Activated T-helper 17 cell treated with anti-CD3 and anti-CD28 coated beads, Interleukin-2, amount 50 U/mL, for 72 hours (primary cell): ENCODE measurements at places on chromosomes 6 and 20. TPM values are rescaled to one million over a fixed set of nuclear protein-coding genes. Genes with fewer than 3 reads are reported as not detected.

Gene SLC17A1
- total RNA-seq = not detected

- no peak for ATAC-seq
Measured at GRCh38 chr6:133855276-133855990, 33.5 kb upstream of the TCF21 start.

GRCh38 chr20:36775826-36776225 is 2.3 kb upstream of the DSN1 start:
- no peak for ATAC-seq

Gene DCDC2
- total RNA-seq = not detected

DNA sequence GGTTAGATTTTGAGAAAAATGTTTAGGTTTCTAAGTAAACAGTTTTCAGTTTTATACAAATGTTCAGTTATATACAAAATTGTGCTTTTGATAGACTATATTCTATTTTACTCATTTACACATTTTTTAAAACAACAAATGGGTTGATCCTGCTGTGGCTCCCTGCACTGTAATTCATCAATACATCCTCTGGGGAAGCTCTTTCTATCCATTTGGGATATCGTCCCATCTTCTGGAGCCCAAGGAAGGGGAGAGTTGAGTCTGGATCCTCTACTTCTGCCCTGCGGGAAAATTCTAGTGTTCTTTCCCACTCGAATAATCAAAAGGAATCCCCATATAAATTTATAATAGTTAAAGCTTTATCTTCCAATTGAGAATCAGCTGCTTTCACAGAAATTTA is 75.0 kb downstream of the SYCP2L start:
- ATAC-seq = no peak

Gene OR2H1
- not detected for total RNA-seq

GRCh38 chr6:104402572-104402971 is 457.1 kb downstream of the HACE1 start:
- no peak for ATAC-seq

- no peak for ATAC-seq
Measured at GRCh38 chr6:153984811-153985210, 54.2 kb upstream of the OPRM1 start.

DNA sequence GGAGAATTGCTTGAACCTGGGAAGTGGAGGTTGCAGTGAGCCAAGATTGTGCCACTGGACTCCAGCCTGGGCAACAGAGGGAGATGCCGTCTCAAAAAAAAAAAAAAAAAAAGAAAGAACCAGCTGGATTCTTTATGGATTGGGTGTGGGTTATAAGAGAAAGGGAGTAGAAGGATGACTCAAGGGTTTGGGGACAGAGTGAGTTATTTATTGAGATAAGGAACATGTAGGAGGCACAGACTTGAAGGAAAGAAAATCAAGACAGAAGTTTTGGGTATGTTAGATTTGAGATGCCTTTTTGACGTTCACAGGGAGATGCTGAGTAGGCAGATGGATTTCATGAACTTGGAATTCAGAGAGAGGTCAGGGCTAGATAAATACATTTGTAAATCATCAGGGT is 47.6 kb downstream of the KIZ start:
- no peak for ATAC-seq
